Thoracic aorta (tissue), 2 donors: ENCODE measurements at places on chromosomes 3 and 15. TPM values are rescaled to one million over a fixed set of nuclear protein-coding genes. Genes with fewer than 3 reads are reported as not detected.

DNA sequence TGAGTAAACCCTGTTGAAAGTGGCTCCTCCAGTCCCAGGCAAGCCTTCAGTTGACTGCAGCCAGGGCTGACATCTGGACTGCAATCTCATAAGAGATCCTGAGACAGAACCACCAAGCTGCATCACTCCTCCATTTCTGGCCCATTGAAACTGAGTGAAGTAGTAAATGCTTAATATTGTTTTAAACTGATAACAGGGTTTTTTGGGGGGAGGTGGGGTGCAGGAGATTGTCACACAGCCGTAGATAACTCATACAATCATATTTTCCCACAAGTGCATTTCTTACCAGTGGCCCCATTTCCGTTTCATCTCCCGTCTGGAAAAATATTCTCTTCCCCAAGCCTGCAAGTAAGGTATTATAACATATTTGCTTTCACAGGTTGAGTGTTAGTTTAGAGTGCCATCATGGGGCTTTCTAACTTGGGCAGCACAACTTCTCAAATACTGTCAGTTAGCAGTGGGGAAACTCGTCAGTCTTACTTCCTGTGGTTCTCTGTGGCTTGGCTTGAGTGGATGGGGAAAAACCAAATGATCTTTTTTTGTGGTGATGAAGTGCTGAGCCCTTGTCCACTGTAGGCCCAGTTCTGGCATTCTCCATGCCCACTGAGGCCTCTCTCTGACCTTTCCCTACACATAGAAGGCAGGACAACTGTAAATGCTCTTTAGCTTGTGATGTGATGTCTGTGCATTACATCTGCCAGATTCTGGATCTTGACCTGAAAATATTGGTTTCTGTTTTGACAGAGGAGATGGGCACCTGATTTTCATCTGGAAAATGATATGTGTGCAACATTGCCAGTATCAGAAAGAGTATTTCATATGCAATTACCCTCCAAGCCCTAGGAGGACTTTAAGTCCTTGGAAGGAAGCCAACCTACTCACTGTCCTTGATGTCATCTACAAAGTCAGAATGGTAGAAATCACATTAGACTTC lies 90.1 kb upstream of the BHLHE40 start:
- no peaks in the 10 kb centered on the region for H3K36me3 ChIP-seq
- H3K4me1 ChIP-seq: peaks cover 17% of the 10 kb centered on the region
- no peaks in the 10 kb centered on the region for H3K27me3 ChIP-seq
- no peak overlapping the region for H3K4me3 ChIP-seq
- DNase-seq: no peak
- no peak overlapping the region for H3K27ac ChIP-seq

Gene TGM4
- not detected for total RNA-seq

Gene MESP2
- total RNA-seq: 1.8 TPM

Gene ISG20
- total RNA-seq: 32.1 TPM

Gene TRAIP
- total RNA-seq: 2.3 TPM

Gene ST8SIA2
- total RNA-seq: not detected

GRCh38 chr3:43219616-43220015 lies 66.7 kb upstream of the SNRK start:
- no peaks in the 10 kb centered on the region for H3K4me1 ChIP-seq
- H3K36me3 ChIP-seq: no peaks in the 10 kb centered on the region
- H3K4me3 ChIP-seq: no peak overlapping the region
- no peak for DNase-seq
- no peaks in the 10 kb centered on the region for H3K27me3 ChIP-seq

Gene PLXNB1
- 210 TPM for total RNA-seq

DNA sequence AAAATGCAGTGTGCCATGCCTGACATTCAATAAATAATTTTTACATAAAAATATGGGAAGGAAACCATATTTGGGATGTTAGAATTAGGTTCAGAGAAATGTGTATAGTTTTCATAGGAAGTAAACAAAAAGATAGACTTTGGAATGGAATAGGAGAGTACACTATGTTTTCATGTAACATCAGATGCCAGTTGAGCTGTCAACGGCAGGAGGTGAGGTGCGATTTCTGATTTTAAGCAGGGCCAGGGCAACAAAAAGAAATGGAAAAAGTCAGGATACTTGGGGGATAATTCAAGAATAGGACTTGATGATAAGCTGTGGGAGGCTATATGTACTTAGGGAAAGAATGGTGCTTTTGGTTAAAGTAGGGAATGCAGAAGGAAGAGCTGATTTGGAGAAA lies 639.5 kb downstream of the OTOL1 start:
- no peak overlapping the region for H3K27ac ChIP-seq
- H3K36me3 ChIP-seq: no peaks in the 10 kb centered on the region
- H3K27me3 ChIP-seq: no peaks in the 10 kb centered on the region
- no peaks in the 10 kb centered on the region for H3K4me1 ChIP-seq
- H3K4me3 ChIP-seq: no peak overlapping the region
- no peak for DNase-seq

GRCh38 chr3:2810723-2811122 lies 299.5 kb downstream of the IL5RA start:
- H3K36me3 ChIP-seq: no peaks in the 10 kb centered on the region
- DNase-seq: no peak
- H3K4me1 ChIP-seq: no peaks in the 10 kb centered on the region
- H3K27ac ChIP-seq: no peak overlapping the region
- no peak overlapping the region for H3K4me3 ChIP-seq

GRCh38 chr3:141255846-141256261 lies 24.2 kb downstream of the PXYLP1 start:
- H3K4me1 ChIP-seq: no peaks in the 10 kb centered on the region
- no peak overlapping the region for H3K4me3 ChIP-seq
- no peaks in the 10 kb centered on the region for H3K36me3 ChIP-seq
- no peaks in the 10 kb centered on the region for H3K27me3 ChIP-seq
- no peak overlapping the region for H3K27ac ChIP-seq

DNA sequence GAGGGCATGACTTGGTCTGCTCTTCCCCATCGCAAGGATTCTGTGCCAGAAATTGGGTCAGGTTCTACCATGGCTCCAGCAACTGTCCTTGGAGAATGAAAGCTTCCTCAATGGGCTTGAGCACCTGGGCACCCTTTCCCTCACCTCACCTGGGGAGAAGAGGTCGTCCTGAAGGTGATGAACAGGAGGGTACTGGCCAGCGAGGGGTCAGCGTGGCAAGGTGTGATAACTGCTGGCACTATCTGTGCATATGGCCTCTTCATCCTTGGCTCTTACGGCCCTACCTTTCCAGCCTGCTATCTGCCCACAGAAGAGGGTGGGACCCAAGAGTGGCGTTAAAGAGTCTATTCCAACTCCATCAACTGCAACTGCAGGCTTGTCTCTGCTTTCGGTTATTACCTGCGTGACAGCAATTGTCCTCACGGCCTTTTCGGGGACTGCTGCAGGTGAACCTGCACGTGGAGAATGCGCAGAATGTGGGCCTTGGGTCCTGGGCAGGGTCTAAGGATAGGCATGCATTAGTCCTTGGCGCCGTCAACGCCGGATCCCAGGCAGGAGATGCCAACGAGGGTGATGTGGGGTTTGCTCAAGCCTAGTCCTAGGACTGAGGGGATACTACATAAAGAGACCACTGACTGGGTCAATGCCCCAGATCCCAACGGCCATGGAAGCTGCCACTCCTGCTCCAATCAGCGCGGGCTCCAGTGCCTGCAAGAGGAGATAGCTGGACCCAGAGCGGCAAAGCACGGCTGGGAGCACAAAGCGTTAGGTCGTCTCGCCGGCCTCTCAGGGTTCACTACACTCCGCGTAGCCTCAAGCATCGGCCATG lies 625 bp upstream of the RBM15B start:
- peaks cover 25% of the 10 kb centered on the region for H3K36me3 ChIP-seq
- no peaks in the 10 kb centered on the region for H3K27me3 ChIP-seq
- H3K4me3 ChIP-seq: peak overlapping the region; percentile 85
- H3K27ac ChIP-seq: peak overlapping the region; percentile 16
- no peak for DNase-seq
- H3K4me1 ChIP-seq: peaks cover 79% of the 10 kb centered on the region

DNA sequence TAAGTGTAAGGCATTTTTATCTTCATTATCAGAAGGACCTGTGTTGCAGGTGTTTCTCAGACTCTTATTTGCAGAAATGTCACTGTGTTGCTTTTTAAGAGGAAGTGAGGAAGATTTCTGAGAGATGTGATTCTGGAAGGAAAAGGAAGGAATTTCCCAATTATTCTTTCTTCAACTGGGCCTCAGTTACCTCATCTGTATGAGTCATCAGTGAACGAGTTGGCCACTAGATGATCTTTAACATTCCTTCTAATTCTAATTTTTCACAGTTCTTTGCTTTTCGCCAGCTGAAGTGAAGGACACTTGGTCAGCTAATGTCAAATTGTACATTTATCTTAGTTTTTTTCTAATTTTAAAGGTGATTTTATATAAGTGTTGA lies 28.9 kb downstream of the CLEC3B start:
- no peaks in the 10 kb centered on the region for H3K27me3 ChIP-seq
- no peak overlapping the region for H3K27ac ChIP-seq
- no peaks in the 10 kb centered on the region for H3K36me3 ChIP-seq
- no peak overlapping the region for H3K4me3 ChIP-seq
- DNase-seq: no peak

- H3K27ac ChIP-seq: no peak overlapping the region
- DNase-seq: no peak
- H3K36me3 ChIP-seq: no peaks in the 10 kb centered on the region
- no peak overlapping the region for H3K4me3 ChIP-seq
- no peaks in the 10 kb centered on the region for H3K4me1 ChIP-seq
- no peaks in the 10 kb centered on the region for H3K27me3 ChIP-seq
These were observed 518.7 kb downstream of the MCTP2 start for GRCh38 chr15:94749811-94750617.

Gene TLR9
- total RNA-seq: not detected

DNA sequence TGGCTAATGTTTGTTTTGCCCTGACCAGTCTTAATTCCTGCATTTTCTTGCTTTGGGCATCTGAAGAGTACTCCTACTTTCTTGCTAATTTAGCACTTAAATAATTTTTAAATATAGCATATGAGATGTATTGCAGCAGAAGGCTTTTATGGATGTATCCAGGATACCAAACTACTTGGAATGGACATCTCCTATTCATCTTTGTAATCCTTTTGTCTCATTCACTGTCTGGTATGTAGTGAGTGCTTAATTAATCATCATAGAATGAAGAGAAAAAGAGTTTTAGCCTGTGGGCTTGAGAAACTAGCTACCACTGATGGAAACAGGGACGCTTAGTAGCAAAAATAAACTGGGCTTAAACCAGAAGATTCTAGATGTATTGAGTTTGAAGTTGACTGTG lies 40.6 kb downstream of the MEX3B start:
- H3K27ac ChIP-seq: no peak overlapping the region
- H3K4me3 ChIP-seq: no peak overlapping the region
- H3K36me3 ChIP-seq: no peaks in the 10 kb centered on the region
- no peaks in the 10 kb centered on the region for H3K27me3 ChIP-seq
- DNase-seq: no peak

- no peaks in the 10 kb centered on the region for H3K27me3 ChIP-seq
- peak overlapping the region; percentile 60 for H3K4me3 ChIP-seq
- peak overlapping the region; percentile 43 for H3K27ac ChIP-seq
- no peaks in the 10 kb centered on the region for H3K36me3 ChIP-seq
These were observed 58.4 kb downstream of the IQSEC1 start for GRCh38 chr3:13014755-13015285.

Gene TICRR
- total RNA-seq: not detected

DNA sequence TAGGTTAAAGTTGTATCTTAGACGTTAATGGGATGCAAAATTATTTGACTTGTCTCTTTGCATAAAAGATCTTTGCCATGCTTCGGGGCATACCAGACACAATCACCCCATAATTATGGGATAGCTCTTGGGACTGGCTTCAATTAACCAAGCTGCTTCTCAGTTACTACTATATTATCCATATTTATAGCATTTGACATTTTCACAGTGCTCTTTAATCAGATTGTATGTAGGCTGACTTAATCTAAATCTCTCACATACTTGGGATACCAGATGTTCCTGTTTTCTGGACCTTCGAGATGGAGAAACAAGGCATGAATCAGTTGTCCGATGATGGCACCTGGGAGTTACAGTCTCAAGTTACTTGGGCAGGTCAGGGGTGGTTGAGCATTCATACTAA lies 27.2 kb upstream of the ABHD17C start:
- H3K4me3 ChIP-seq: no peak overlapping the region
- DNase-seq: no peak
- no peak overlapping the region for H3K27ac ChIP-seq
- no peaks in the 10 kb centered on the region for H3K4me1 ChIP-seq
- no peaks in the 10 kb centered on the region for H3K27me3 ChIP-seq

Gene FOXL2NB
- total RNA-seq: not detected

- no peaks in the 10 kb centered on the region for H3K36me3 ChIP-seq
- no peak overlapping the region for H3K27ac ChIP-seq
- H3K27me3 ChIP-seq: no peaks in the 10 kb centered on the region
These were observed 63.6 kb downstream of the RYR3 start for GRCh38 chr15:33374226-33374914.

GRCh38 chr3:136817448-136817847 lies 1.5 kb upstream of the SLC35G2 start:
- no peaks in the 10 kb centered on the region for H3K36me3 ChIP-seq
- DNase-seq: no peak
- H3K27me3 ChIP-seq: no peaks in the 10 kb centered on the region
- H3K4me1 ChIP-seq: peaks cover 3% of the 10 kb centered on the region
- no peak overlapping the region for H3K4me3 ChIP-seq

- no peak for DNase-seq
- no peaks in the 10 kb centered on the region for H3K4me1 ChIP-seq
- H3K27ac ChIP-seq: no peak overlapping the region
- peaks cover 8% of the 10 kb centered on the region for H3K36me3 ChIP-seq
- H3K27me3 ChIP-seq: no peaks in the 10 kb centered on the region
These were observed 126.6 kb downstream of the TJP1 start for GRCh38 chr15:29695489-29696167.

DNA sequence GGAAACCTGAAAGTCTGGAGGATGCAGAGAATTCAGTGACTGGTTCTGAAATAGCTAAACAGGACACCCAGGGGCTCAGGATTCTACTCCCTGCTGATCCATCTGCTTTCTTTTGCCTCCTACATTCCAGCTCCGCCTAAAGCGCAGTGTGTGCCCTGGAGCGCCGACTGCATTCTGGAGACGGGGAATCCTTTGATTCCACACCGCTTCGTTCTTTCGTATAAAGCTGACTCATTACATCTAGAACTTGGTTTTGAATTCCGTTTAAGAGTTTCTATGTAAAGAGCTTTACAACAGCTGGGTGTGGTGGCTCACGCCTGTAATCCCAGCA lies 61.8 kb downstream of the SENP2 start:
- no peaks in the 10 kb centered on the region for H3K27me3 ChIP-seq
- no peak overlapping the region for H3K27ac ChIP-seq
- no peak for DNase-seq

Gene KLHL40
- total RNA-seq: not detected

GRCh38 chr15:50549326-50549725 lies 2.9 kb upstream of the USP50 start:
- DNase-seq: no peak
- H3K4me1 ChIP-seq: no peaks in the 10 kb centered on the region
- H3K27ac ChIP-seq: no peak overlapping the region
- no peaks in the 10 kb centered on the region for H3K36me3 ChIP-seq
- no peaks in the 10 kb centered on the region for H3K27me3 ChIP-seq
- H3K4me3 ChIP-seq: no peak overlapping the region

Gene GOLGA8T
- 11.5 TPM for total RNA-seq

- no peak for DNase-seq
- no peak overlapping the region for H3K4me3 ChIP-seq
- no peak overlapping the region for H3K27ac ChIP-seq
These were observed 74.1 kb upstream of the GOLGA8B start for GRCh38 chr15:34657469-34658127.
